H7 (cell line): ENCODE measurements at places on chromosomes 11 and 22. TPM values are rescaled to one million over a fixed set of nuclear protein-coding genes. Genes with fewer than 3 reads are reported as not detected.

Gene ART1
- 0.07 TPM in 1 of 2 replicates, not detected in the other for total RNA-seq

Gene MS4A12
- total RNA-seq, result not detected in 2 replicates

DNA sequence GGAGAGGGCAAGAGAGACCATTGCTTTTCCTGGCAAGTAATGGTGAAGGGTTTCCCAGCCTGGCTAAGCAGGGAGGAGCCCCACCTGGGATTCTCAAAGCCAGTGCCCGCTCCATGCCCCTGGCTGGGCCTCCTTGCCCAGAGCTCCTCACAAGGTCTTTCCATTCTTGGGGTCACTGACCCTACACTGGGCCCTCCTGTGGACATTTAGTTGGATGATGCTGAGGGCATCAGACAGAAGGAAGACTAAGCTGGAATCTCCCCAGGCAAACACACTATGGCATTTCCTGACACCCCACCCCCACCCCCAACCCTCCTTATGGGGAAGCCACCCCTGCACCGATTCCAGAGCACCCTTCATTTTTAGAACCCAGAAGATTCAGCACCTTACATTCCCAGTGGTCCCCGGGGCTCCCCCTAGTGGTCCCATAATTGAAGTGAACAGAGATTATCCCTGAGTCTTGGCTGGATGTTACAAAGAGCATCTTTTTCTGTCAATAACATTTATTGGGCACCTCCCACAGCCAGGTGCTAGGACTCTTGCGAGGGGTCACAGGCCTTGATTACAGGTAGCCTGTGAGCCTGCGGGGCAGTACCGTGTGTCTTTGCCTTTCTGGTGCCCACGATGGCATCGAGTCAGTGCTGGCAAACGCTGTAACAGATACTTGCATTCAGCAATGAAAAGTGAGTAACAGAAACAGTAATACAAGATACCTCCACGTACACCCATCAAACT, 548.5 kb downstream of the BUD13 start:
- DNase-seq, result peak; percentile 68

- no peak for DNase-seq
Measured at GRCh38 chr11:131908316-131908715, 537.9 kb downstream of the NTM start.

- DNase-seq, result no peak
Measured at GRCh38 chr11:118406599-118407166, 5.3 kb downstream of the ATP5MG start.

GRCh38 chr11:93564895-93565294, 21.7 kb upstream of the SMCO4 start:
- no peak for DNase-seq
